H1 (cell line): ENCODE measurements at places on chromosomes 12 and 14.

DNA sequence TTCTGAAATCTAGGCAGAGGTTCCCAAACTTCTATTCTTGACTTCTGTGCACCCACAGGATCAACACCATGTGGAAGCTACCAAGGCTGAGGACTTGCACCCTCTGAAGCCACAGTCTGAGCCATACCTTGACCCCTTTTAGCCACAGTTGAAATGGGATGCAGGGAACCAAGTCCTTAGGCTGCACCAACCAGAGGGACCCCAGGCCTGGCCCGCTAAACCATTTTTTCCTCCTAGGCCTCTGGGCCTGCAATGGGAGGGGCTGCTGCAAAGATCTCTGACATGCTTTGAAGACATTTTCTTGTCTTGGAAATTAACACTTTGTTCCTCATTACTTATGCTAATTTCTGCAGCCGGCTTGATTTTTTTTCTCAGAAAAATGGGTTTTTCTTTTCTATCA, 133.9 kb upstream of the TSPAN8 start:
- no peak for DNase-seq
- no peak overlapping the region for H3K4me3 ChIP-seq
- no peak overlapping the region for H3K27ac ChIP-seq
- peaks cover 4% of the 10 kb centered on the region; the same call in 1 of the 2 replicates for H3K36me3 ChIP-seq

GRCh38 chr14:64707661-64708060, 3.4 kb downstream of the PLEKHG3 start:
- H3K4me3 ChIP-seq = peak overlapping the region; percentile 6; the same call in 1 of the 2 replicates
- H3K4me1 ChIP-seq = peaks cover 38% of the 10 kb centered on the region
- no peaks in the 10 kb centered on the region; the same call in 1 of the 2 replicates for H3K36me3 ChIP-seq
- no peak for DNase-seq
- no peaks in the 10 kb centered on the region for H3K27me3 ChIP-seq

DNA sequence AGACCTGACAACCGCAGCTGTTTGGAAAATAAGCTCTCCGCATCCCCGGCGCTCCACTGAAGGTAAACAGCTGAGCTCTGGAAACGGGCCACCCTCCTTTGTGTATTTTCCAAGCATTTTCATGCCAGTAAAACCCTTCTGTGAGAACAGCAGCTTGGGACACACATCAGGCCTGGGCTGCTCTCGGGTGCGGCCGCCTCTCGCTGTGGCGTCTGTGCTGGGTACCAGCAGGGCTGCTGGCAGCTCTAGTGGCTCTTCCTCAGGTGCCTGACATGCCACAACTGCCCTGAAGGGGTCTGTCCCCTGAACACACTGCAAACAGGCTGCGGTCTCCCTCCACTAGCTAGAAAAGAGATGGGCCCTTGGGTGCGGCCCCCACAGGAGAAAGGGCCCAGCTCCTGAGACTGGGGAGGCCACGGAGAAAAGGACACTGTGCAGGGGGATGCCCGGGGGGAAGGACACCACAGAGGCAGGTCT, 96.3 kb downstream of the ITPK1 start:
- H3K4me1 ChIP-seq = peaks cover 29% of the 10 kb centered on the region
- no peak overlapping the region for H3K4me3 ChIP-seq
- no peak for DNase-seq
- 0 out of 2 replicates have a peak overlapping the region, but pooled peaks have one; percentile 17 for H3K27ac ChIP-seq
- H3K27me3 ChIP-seq = no peaks in the 10 kb centered on the region

GRCh38 chr12:52168019-52168717, 23.6 kb downstream of the KRT80 start:
- H3K27me3 ChIP-seq = no peaks in the 10 kb centered on the region
- no peak overlapping the region for H3K4me3 ChIP-seq
- H3K27ac ChIP-seq = no peak overlapping the region
- no peaks in the 10 kb centered on the region for H3K36me3 ChIP-seq
- no peaks in the 10 kb centered on the region for H3K4me1 ChIP-seq

GRCh38 chr14:76034566-76034965, 49.0 kb downstream of the IFT43 start:
- DNase-seq = peak; percentile 13
- no peak overlapping the region for H3K27ac ChIP-seq
- H3K36me3 ChIP-seq = no peaks in the 10 kb centered on the region; the same call in 1 of the 2 replicates
- H3K27me3 ChIP-seq = no peaks in the 10 kb centered on the region
- H3K4me3 ChIP-seq = no peak overlapping the region

DNA sequence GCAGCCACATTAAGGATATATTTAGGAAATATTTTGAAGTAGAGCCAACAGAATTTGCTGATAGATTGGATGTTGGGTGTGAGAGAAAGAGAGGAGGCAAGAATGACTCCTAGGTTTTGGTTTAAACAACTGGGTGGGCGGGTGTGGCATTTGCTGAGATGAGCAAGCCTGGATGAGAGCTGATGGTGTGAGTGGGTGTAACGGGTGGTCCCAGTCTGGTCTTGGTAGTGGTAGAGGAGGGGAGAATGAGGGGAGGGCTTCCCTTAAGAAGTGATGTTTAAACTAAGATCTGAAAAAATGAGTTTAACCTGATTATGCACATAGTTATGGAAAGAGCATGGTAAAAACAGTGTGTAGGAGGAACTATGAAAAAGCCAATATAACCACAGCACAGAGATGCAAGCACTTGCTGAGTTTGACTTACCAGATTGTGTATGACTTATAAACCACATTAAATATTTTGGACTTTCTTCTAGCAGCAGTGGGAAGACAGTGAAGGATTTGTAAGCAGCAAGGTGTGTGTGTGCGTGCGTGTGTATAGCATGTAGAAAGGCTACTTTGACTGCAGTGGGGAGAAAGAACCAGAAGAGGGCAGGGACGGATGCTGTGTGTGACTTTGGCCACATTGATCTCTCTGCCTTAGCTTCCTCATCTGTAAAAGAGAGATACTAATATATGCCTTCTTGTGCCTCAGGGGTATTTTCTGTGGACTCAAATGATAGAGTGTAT, 139.7 kb downstream of the PRIMA1 start:
- H3K27me3 ChIP-seq = no peaks in the 10 kb centered on the region
- no peak overlapping the region for H3K27ac ChIP-seq
- H3K36me3 ChIP-seq = no peaks in the 10 kb centered on the region
- H3K4me3 ChIP-seq = no peak overlapping the region
- H3K4me1 ChIP-seq = no peaks in the 10 kb centered on the region

GRCh38 chr12:104306943-104307654, 3.6 kb downstream of the EID3 start:
- peaks cover 15% of the 10 kb centered on the region for H3K4me1 ChIP-seq
- no peaks in the 10 kb centered on the region for H3K27me3 ChIP-seq
- peaks cover 4% of the 10 kb centered on the region for H3K36me3 ChIP-seq
- H3K27ac ChIP-seq = no peak overlapping the region
- no peak for DNase-seq

- H3K4me1 ChIP-seq = peaks cover 2% of the 10 kb centered on the region
- H3K4me3 ChIP-seq = peak within 1 kb of the TSS; percentile 21
- peaks cover 13% of the 10 kb centered on the region for H3K27me3 ChIP-seq
- no peak within 1 kb of the TSS for H3K27ac ChIP-seq
These were observed at the start of gene DYRK4 for GRCh38 chr12:4562034-4562657. TSS of gene DYRK4 (plus strand) at chr12:4562208. CDS start at chr12:4562246, 38 bp downstream.

- peak; percentile 45 for DNase-seq
- H3K27me3 ChIP-seq = no peaks in the 10 kb centered on the region
- H3K4me3 ChIP-seq = no peak overlapping the region
- H3K4me1 ChIP-seq = no peaks in the 10 kb centered on the region
- no peak overlapping the region for H3K27ac ChIP-seq
These were observed 114.8 kb upstream of the FLRT2 start for GRCh38 chr14:85415015-85415712.

DNA sequence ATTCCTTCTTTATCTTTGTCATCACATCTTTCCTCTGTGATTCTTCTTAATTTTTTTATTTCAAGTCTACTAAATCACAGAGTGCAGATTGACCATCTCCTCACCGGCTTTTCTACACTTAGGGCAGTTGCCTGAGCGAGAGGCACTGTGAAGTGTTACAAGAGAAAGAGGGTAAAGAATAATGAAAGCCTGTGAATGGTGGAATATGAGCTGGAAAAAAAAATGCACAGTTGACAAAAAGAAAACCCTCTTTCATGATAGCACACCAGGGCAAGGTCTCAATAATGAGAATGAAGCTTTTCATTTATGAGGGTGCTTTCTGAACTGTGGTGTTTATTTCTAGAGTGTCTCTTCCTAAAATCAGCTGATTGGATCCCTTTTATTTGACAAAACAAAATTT, 106.2 kb upstream of the PDE3A start:
- no peak for DNase-seq
- H3K4me1 ChIP-seq = peaks cover 7% of the 10 kb centered on the region; the same call in 1 of the 2 replicates
- no peaks in the 10 kb centered on the region for H3K27me3 ChIP-seq
- no peaks in the 10 kb centered on the region for H3K36me3 ChIP-seq
- H3K27ac ChIP-seq = no peak overlapping the region

DNA sequence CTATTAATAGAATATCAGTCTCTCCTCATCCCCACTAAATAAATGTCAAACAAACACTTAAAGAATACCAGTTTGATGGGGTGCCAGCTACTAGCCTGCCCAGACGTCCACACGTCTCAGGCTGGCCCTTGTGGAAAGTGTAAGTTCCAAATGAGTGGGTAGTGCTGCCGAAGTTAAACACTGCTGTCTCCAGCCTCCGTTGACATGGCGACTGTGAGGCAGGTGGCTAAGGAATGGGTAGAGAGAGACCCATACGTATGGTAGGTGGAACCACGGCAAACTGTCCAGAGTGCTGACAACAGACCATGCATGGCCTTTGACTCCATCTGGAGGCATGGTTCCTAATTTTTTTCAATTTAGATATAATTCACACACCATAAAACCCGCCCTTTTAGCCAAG, 37.9 kb downstream of the PITPNM2 start:
- no peaks in the 10 kb centered on the region for H3K27me3 ChIP-seq
- no peaks in the 10 kb centered on the region for H3K4me1 ChIP-seq
- no peak overlapping the region for H3K27ac ChIP-seq
- H3K36me3 ChIP-seq = no peaks in the 10 kb centered on the region
- H3K4me3 ChIP-seq = no peak overlapping the region
- no peak for DNase-seq

GRCh38 chr12:50589650-50590435, 85.1 kb downstream of the DIP2B start:
- no peak overlapping the region for H3K4me3 ChIP-seq
- H3K27ac ChIP-seq = no peak overlapping the region
- no peaks in the 10 kb centered on the region for H3K4me1 ChIP-seq
- DNase-seq = no peak
- no peaks in the 10 kb centered on the region for H3K36me3 ChIP-seq

GRCh38 chr12:13044002-13044905, at the start of gene FAM234B:
TSS of gene FAM234B (plus strand) at chr12:13044381. CDS start at chr12:13044404, 23 bp downstream.
- no peaks in the 10 kb centered on the region for H3K36me3 ChIP-seq
- H3K27ac ChIP-seq = no peak within 1 kb of the TSS; the same call in 1 of the 2 replicates
- H3K4me1 ChIP-seq = peaks cover 2% of the 10 kb centered on the region; the same call in 1 of the 2 replicates

GRCh38 chr12:108583991-108584390, 13.9 kb downstream of the TMEM119 start:
- no peaks in the 10 kb centered on the region for H3K4me1 ChIP-seq
- H3K4me3 ChIP-seq = no peak overlapping the region
- H3K27ac ChIP-seq = no peak overlapping the region

DNA sequence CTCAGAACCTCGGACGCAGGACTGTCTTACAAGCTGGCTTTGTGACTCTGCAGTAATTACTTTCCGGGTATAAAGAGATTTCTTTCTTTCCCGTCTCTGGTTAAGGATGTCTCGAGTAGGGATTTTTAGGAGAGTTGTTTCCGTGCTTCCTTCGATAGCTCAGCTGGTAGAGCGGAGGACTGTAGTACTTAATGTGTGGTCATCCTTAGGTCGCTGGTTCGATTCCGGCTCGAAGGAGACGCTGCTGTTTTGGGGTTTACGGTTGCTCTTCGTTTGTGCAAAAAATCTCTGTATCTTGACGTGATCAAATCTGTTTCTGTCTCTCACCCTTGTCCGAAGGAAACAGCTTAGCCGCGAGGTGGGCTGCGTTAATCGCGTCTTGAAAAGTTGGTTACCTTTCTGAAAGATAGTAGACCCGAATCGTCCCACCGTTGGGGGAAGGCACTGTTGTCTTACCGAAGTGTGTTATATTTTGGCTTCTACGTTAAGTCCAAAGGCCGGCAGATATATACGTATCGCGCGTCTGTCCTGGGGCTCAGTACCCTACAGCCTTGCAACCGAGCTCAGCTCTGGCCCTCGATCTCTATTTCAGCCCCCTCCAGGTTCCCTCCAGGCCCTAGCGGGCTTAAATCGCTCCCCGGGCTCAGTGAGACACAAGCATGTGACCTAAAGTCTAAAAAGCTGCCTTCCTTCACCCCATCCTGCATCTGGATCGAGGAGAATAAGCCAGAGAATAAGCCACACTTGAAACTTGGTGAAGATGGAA, 1.1 kb upstream of the RNASE4 start:
- peak overlapping the region; percentile 62; the same call in 1 of the 2 replicates for H3K27ac ChIP-seq
- H3K4me3 ChIP-seq = peak overlapping the region; percentile 67
- H3K36me3 ChIP-seq = no peaks in the 10 kb centered on the region
- no peaks in the 10 kb centered on the region for H3K27me3 ChIP-seq
- peak; percentile 93 for DNase-seq
- H3K4me1 ChIP-seq = peaks cover 3% of the 10 kb centered on the region

- H3K27me3 ChIP-seq = no peaks in the 10 kb centered on the region
- DNase-seq = no peak
- H3K4me3 ChIP-seq = no peak overlapping the region
- H3K27ac ChIP-seq = no peak overlapping the region
- no peaks in the 10 kb centered on the region for H3K36me3 ChIP-seq
These were observed 2.4 kb upstream of the PDE6H start for GRCh38 chr12:14970473-14970872.

- no peaks in the 10 kb centered on the region for H3K4me1 ChIP-seq
- no peaks in the 10 kb centered on the region for H3K27me3 ChIP-seq
- H3K36me3 ChIP-seq = no peaks in the 10 kb centered on the region
- no peak for DNase-seq
- no peak overlapping the region for H3K4me3 ChIP-seq
These were observed 323.1 kb downstream of the PDZRN4 start for GRCh38 chr12:41511247-41511646.

- no peaks in the 10 kb centered on the region for H3K4me1 ChIP-seq
- H3K4me3 ChIP-seq = no peak overlapping the region
- H3K27ac ChIP-seq = no peak overlapping the region
- H3K27me3 ChIP-seq = no peaks in the 10 kb centered on the region
- no peak for DNase-seq
These were observed 56.7 kb downstream of the DGLUCY start for GRCh38 chr14:91170504-91171121.

DNA sequence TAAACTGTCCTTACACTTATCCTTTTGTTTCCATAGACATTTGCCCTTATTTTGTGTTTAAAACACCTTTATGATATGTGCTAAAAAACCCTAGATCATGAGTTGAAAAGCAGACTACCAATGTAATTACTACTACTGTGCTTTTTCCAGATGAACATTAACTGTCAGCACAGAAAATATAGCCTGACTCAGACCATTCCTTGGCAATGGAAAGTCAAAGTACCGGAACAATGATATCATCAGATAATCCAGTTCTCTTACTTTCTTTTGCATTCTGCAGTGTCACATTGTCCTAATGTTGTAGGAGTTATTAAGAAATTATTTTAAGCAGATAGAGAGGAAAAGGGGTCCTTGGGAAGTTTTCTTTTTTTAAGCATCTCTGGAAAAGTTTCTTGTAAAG, 1189.0 kb upstream of the FLRT2 start:
- no peak for DNase-seq
- H3K4me1 ChIP-seq = no peaks in the 10 kb centered on the region; the same call in 1 of the 2 replicates
- no peak overlapping the region for H3K27ac ChIP-seq
